ENCODE measurements at places on chromosomes 7 and 10. TPM values are rescaled to one million over a fixed set of nuclear protein-coding genes. Genes with fewer than 3 reads are reported as not detected.
A peak's percentile ranks its signal among the peaks of the same experiment; 100 is the strongest.

Gene IFIT3
- 33.4 TPM for total RNA-seq

GRCh38 chr10:101773923-101774588 is 1.9 kb downstream of the FGF8 start:
- no peak for DNase-seq

Gene AZGP1
- total RNA-seq = 0.76 TPM

GRCh38 chr10:121335386-121335925 is 262.8 kb downstream of the FGFR2 start:
- no peak for DNase-seq

GRCh38 chr10:7480742-7481367 is 70.0 kb upstream of the SFMBT2 start:
- no peak for DNase-seq

DNA sequence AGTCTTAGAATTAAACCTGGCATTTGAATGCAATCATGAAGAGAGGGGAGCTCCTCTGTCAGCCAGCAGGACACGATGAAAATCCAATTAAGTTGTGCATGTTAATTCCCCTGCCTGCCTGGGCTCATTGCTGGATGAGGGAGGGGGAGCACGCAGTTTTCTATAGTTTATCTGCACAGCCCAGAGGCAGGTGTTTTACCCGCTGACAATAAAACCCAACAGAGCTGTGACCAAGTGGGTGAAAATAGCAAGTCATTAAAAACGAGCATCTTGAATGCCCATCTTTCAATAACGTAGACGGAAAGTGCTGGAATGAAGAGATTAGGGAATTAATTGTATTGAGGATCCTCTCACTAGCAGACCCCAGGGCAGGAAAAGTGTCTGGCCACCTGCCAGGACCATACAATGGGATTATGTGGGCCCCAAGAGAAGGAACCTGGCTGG is 100.1 kb upstream of the FAM20C start:
- DNase-seq = no peak

GRCh38 chr7:92282221-92282814 is 36.5 kb downstream of the ANKIB1 start:
- no peak for DNase-seq

DNA sequence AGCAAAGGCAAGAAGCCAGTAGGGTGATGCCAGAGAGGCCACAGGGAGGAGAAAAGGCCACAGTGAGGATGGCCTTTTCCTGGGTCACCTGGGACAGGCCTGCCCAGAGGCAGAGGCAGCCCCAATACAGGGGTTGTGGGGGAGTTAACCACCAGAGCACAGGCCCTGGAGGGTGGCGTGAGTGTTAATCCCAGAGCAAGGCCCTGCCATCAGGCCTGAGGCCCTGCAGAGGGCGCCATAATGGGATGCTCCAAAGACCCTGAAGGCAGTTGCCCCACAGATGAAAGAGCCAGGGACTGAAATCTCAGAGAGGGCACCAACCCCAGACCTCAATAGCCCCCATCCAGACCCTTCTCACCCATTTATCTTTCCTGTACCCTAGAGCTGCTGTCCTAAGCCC is 23.9 kb downstream of the SLC13A4 start:
- no peak for DNase-seq

DNA sequence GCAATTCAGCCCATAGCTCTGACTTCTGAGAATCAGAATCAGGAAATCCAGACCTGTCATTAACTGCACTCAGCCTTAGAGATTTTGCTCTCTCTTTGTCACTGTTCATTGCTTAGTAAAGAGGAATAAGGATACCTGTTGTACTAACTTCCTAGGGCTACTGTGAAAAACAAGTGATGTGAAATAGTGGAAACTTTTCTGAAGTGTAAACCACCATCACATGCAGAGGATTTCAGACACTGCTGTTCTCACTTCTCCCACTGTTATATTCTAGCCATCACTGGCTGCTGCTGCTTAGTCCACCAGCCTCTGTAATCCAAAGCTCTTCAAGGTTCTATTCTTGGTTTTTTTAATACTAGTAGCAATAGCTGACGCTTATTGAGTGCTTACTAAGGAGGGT is 129.6 kb upstream of the CCDC6 start:
- DNase-seq = no peak

DNA sequence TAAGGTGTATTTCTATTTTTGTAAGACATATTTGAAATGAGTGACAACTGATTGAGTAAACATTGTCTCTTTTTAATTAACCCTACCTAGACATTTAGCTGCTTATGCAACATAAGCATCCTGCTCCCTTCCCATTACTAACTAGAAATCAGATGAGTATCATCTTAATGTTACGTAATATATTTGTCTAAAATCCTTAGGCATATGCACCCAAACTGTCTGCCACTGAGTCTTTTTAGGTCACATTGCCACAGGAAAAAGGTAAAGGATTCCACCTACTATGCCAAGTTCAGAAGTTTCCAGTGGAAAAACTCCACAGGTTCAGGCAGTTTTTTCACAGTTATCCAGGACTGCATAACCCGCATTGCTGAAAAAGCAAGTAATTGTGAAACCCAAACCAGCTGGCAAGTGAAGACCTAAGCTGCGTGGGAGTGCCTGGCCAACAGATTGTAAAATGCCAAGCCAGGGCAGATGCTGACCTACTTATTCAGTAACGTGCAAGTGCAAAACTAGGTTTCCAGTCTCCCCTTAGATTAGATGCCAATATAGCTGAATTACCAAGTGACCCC is 983.7 kb downstream of the GATA3 start:
- DNase-seq = no peak

- no peak for DNase-seq
Observed at GRCh38 chr7:38425509-38425908, 152.1 kb upstream of the TARP start.

GRCh38 chr10:88949912-88950837 is 2.4 kb downstream of the ACTA2 start:
- no peak for DNase-seq

Gene HEPACAM2
- total RNA-seq = 0.24 TPM

Gene CTAGE8
- 0.52 TPM for total RNA-seq

DNA sequence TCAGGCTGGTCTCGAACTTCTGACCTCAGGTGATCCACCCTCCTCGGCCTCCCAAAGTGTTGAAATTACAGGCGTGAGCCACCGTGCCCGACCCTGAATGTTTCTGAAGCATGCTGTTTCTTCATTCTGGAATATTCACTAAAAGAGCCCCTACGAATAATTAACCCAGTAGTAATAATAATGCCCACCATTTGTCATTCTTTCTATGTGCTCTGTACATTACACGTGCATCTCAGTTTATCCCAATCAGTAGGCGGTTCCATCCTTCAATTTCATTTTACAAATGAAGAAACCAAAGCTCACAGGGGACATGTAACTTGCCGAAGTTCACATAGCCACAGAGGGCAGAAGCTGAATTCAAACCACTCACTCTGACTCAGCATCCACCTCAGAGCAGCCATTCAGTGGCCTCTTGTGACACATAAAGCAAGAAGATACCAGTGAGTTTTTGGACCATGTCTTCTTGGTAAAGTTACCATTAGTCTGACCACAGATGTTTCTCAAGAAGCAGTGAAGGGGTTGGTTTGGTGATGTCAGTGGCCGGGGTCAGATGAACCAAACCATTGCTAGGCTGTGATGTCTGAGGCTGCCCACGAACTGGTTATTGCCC is 71.9 kb upstream of the DUSP5 start:
- DNase-seq = no peak

DNA sequence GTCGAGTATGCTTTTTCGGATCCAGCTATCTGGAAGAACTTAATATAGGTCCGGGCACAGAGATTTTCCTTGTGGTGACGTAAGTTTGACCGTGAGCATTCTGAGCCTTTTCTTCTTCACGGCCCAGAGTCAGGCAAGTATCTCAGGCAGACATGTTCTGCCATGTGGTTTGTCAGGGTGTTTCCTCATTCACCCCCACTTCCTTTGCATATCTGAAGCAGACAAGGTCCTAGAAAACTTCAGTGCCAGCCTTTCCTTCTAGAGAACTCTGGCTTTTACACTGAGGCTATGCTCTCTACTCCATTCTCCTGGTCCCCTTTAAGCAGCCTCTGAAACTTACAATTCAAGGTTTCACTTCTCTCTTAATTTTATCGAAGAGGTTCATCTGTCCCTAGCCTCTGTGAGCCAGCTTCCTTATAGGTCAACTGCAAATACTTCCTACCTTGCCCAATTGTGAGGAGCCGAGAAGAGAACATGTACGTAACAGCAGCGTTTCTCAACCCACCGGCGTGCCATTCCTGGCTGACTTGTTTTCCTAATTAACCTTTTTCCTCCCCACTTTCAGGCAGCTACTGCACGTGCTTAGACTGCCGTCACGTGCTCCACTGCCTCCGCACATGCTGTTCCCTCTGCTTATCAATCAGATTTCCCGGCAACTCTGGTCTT is 47.3 kb downstream of the CDCA7L start:
- peak; percentile 27 for DNase-seq

Gene NPSR1
- total RNA-seq = 0.05 TPM

Gene NPC1L1
- total RNA-seq = under 0.01 TPM

GRCh38 chr7:22361795-22362194 is 4.8 kb upstream of the RAPGEF5 start:
- no peak for DNase-seq

DNA sequence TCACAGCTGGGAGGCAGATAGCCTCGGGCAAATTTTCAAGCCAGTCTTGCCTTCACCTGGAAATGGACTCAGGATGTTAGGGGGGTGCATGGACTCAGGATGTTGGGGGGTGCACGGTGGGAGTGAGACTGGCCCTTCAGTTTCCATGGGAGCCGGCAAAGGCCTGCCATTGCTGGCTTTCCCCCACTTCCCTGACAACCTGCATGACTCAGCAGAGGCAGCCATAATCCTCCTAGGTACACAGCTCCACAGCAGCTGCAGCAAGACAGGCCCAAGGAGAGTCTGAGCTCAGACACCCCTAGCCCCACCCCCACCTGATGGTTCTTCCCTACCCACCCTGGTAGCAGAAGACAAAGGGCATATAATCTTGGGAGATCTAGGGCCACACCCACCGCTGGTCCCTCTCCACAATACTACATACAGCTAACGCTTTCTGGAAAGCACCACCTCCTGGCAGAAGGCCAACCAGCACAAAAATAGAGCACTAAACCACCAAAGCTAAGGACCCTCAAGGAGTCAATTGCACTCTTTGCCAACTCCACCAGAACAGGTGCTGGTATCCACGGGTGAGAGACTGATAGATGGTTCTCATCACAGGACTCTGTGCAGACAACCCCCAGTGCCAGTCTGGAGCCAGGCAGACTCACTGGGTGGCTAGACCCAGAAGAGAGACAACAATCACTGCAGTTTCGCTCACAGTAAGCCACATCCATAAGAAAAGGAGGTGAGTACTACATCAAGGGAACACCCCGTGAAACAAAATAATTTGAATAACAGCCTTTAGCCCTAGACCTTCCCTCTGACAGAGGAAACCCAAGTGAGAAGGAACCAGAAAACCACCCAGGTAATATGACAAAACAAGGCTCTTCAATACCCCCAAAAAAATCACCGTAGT is 18.3 kb downstream of the C7orf25 start:
- no peak for DNase-seq

DNA sequence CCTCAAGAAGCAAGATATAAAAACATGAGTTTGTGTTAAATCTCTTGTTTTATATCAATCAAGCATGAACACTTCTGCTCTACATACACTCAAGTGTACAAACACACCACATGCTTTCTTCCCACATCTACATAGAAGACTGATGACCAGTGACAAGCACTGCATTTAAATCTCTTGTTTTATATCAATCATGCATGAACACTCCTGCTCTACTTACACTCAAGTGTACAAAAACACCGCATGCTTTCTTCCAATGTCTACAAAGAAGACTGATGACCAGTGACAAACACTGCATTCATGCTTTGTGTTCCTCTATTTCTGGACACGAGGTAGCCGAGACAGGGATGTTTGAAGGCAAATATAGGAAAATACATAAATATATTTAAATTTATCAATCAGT is 642.0 kb upstream of the PFKP start:
- no peak for DNase-seq
